ENCODE measurements at places on chromosomes 7 and 10.

DNA sequence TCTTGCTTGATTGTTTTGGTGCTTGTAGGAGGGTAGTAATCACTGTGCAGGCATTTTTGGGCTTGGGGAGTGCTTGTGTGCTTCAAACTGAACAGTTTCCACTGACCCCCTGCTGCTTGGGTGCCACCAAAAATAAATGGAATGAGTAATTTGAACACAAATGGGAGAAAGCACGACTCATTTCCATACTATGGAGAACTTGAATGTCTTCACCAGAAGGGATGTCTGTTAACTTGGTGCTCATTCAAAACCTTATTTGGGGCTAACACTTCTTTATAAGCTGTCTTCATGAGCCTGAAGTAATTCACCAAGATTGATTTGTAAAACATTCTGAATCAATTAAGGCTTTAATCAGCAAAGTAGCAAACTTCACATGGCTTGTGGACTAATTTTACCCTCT, 560.3 kb downstream of the SDK1 start:
- no peak for DNase-seq

DNA sequence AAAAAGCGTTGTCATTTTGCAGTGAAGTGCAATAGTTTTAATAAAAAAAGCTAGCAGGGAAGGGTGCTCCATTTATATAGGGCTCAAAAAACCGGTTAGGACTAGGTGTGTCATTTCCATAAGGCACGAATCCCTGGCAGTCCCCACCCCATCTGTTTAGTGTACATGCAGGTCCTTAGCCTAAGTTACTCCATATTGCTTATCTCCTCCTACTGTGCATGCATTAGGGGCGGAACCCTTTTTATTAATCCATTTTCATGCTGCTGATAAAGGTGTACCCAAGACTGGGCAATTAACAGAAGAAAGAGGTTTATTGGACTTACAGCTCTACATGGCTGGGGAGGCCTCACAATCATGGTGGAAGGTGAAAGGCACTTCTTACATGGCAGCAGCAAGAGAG, 301.4 kb downstream of the ABCA13 start:
- no peak for DNase-seq

- no peak for DNase-seq
Measured at GRCh38 chr7:128385988-128386925, 23.5 kb downstream of the IMPDH1 start.

DNA sequence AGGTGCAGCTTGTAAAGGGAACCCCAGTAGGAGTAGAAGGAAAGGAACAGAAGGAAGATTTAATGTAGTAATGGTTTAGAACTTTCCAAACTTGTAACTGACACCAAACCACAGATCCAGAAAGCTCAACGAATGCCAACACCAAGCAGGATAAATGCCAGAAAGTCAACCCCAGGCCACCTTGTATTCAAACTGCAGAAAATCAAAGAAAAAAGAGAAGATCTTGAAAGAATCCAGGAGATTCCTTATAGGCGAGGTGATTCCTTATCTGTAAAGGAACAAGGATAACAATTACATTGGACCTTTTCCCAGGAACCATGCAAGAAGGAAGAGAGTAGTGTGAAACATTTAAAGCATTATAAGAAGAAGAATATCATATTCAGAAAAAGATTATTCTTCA, 93.6 kb downstream of the NKX6-2 start:
- no peak for DNase-seq

DNA sequence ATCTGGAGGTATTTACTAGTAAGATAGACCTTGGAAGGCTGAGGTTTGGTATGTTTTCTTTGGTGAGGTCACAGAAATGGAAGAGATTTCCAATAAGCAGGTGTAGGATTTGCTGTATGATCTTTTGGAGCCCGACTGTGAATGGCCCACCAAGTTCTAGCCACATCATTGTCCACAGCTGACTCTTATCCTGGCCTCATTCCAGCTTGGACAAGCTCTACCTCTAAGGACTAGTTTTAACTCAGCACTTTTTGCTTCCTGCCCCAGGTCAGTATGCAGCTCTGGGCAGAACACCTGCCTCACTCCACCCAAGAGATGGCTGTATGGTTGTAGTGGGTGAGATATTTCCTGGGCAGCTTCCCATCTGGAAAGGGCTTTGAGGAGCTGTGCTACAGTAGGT, 6.1 kb upstream of the CPA4 start:
- DNase-seq: no peak

GRCh38 chr10:81315026-81315425, 560.0 kb upstream of the NRG3 start:
- DNase-seq: no peak

GRCh38 chr10:89659143-89660131, 14.4 kb upstream of the PANK1 start:
- no peak for DNase-seq

- no peak for DNase-seq
Measured at GRCh38 chr10:46558122-46558391, 1.6 kb upstream of the GPRIN2 start.

DNA sequence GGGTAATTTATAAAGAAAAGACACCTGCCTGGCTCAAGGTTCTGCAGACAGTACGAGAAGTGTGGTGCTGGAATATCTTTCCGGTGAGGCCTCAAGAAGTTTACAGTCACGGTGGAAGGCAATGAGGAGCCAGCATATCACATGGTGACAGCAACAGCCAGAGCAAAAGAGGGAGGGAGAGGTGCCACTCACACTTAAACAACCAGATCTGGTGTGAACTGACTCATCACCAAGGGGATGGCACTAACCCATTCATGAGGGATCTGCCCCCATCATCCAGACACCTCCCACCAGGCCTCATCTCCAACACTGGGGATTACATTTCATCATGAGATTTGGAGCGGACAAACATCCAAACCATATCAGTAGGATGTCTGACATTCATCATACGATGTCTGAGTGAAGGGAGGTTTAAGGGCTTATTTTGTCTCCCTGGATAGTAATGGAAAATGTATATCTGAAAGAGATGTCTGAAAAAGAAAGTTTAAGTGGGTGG, 23.5 kb upstream of the KBTBD2 start:
- DNase-seq: no peak

GRCh38 chr10:5614155-5614721, 52.2 kb downstream of the ASB13 start:
- no peak for DNase-seq

Measured in NCI-H1417 (cell line).